Spinal cord (tissue), 10 donors: ENCODE measurements at places on chromosomes 1 and 21. TPM values are rescaled to one million over a fixed set of nuclear protein-coding genes. Genes with fewer than 3 reads are reported as not detected.

The GPR153 gene
- polyA plus RNA-seq, result 49.5 TPM

The KRTAP22-2 gene
- polyA plus RNA-seq, result not detected

The PRCC gene
- 105 TPM for polyA plus RNA-seq

The NCF2 gene
- 3.1 TPM for polyA plus RNA-seq

The CORT gene
- polyA plus RNA-seq, result 4.2 TPM

The GORAB gene
- 12.8 TPM for polyA plus RNA-seq

The PARS2 gene
- 5.6 TPM for polyA plus RNA-seq

The C1QA gene
- polyA plus RNA-seq, result 24.8 TPM

The CD52 gene
- polyA plus RNA-seq, result 0.95 TPM

The ISG15 gene
- polyA plus RNA-seq, result 28.0 TPM

The TSTD1 gene
- 33.5 TPM for polyA plus RNA-seq

The KLHL17 gene
- polyA plus RNA-seq, result 27.4 TPM

The CD1E gene
- not detected for polyA plus RNA-seq
